ENCODE measurements at places on chromosomes 2 and 18.

DNA sequence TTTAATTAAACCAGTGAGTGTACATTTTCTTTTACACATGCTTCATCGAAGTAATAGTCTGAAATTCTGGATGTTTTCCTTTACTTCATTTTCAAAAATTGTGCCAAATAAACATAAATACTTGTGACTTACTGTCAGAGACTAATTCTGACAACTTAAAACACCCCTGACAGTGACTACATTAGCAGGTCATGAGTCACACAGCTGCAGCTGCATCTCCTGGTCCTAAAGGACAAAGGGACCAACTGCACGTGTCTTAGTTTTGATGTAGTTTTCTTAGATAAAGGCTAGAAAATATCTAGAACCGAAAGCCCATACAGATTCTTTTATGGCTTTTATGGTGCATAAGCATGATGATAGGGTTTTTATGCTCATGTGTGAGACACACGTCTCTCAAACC lies 29.6 kb upstream of the DSC3 start:
- DNase-seq, result no peak

- DNase-seq, result no peak
Measured at GRCh38 chr18:25334588-25334987, 17.4 kb downstream of the ZNF521 start.

DNA sequence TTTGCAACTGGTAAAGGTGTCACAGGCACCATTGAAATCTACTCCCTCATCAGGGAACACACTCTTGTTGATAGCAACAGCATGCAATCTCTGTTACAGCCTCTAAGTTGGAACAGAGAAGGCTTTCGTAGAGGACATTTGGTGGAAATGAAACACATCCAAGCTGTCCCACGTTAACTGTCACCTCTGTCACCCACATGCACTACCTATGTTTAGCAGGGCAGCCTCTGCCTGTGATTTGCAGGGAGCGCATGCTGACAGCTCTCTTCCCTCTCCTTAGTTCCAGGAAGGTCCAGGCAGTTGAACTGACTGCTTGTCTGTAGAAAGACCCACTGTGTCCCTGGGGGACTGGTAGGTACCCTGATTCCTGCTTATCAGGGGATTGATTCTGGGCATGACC lies 306.8 kb downstream of the GBX2 start:
- no peak for DNase-seq

GRCh38 chr2:46574457-46575355 lies 95.3 kb downstream of the TMEM247 start:
- no peak for DNase-seq

GRCh38 chr2:1590596-1591460 lies 153.5 kb downstream of the PXDN start:
- no peak for DNase-seq

GRCh38 chr2:242011991-242012764 lies 142.6 kb downstream of the RTP5 start:
- DNase-seq, result no peak

- no peak for DNase-seq
Measured at GRCh38 chr2:216888887-216889622, 29.2 kb upstream of the TNP1 start.

DNA sequence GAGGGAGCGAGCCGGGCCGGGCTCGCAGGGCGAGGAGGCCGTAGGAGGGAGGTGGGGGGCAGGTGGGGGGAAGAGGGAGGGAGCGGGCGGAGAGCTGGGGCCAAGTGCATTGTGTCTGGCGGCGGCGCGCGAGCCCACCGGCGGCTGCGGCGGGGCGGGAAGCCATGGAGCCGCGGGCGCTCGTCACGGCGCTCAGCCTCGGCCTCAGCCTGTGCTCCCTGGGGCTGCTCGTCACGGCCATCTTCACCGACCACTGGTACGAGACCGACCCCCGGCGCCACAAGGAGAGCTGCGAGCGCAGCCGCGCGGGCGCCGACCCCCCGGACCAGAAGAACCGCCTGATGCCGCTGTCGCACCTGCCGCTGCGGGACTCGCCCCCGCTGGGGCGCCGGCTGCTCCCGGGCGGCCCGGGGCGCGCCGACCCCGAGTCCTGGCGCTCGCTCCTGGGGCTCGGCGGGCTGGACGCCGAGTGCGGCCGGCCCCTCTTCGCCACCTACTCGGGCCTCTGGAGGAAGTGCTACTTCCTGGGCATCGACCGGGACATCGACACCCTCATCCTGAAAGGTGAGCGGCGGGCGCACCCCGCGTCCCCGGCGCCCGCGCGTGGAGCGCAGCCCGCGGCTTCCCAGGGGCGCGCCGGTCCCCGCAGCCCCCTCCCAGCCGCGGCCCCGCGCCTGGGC lies at the start of gene TMEM178A:
Gene TMEM178A, plus strand, starts transcription at position 107 of the 680 bp plus-strand sequence. Its CDS starts 58 bp downstream, at position 165.
- no peak for DNase-seq

Data from skeletal muscle cell (primary cell).